Pancreas (tissue), 10 donors: ENCODE measurements at places on chromosomes 3 and 15.

DNA sequence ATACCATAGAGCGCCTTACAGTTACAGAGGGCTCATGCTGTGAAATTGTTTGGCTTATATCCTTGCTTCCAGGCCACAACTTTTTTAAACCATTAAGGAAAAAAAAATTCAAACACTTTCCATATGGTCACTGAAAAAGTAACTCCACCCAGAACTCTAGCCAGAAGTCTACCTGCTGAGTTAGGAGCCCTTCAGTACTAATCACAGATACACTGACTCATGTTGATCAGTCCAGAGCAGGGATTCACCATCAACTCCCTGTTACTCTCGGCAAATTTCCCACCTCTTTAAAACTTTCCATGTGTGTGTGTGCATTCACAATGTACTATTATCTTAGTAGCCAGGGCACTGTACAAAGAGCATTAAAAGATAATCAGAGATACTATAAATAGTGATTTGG lies 372.8 kb downstream of the MAGI1 start:
- DNase-seq = no peak

DNA sequence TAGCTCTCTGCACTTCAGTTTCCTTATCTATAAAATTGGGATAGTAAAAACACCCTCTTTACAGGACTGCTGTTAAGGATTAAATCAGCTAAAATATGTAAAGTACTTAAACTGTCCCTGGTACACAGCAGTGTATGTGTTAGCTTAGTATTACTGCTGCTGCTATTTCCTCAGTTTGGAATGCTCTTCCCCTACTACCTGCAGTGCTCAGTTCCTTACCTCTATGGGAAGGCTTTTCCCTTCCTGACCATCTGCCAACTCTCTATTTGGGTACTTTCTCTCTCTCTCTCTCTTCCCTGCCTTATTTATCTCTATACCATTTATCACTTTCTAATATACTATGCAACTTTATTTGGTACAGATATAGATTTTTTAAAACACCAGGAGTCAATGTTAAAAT lies 26.5 kb downstream of the KPNA4 start:
- no peak for DNase-seq

DNA sequence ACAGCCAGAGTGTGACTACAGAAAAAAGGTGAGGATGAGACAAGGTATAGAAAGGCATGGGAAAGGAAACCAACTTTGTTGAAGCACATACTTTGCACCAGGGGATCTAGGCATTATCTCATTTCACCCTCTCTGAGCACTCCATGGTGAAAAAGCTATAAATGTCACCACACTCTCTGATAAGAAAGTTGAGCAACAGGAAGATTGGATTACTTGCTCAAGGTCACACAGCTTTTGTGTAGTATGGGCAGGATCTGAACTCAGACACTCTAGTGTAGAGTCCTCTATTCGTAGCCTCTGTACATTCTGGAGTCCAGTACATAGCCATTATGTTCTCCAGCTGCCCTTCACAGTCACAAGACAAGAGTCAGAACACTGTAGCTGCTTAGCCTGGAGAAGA lies 163.4 kb upstream of the SEMA6D start:
- DNase-seq = no peak

DNA sequence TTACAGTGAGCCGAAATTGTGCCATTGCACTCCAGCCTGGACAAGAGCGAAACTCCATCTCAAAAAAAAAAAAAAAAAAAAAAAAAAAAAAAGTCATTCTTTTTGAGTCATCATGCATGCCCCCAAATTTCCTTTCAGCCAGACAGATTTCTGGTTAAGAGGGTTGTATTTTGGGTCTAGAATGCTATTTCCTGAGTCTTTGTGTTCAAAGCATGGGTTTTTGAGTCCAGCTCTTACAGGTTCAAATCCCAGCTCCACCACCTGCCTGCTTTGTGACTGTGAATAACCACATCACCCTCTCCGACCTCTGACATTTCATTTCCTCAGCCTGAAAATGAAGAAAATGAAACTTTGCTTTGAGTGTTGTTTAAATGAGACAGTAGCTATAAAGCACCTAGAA lies 9.3 kb upstream of the C15orf61 start:
- DNase-seq = no peak
